RPMI8226 (cell line): ENCODE measurements at places on chromosomes 4 and X.

- no peak for DNase-seq
These were observed 671 bp upstream of the FHIP1A start for GRCh38 chr4:151408380-151408629.

GRCh38 chr4:3467601-3468031 is 4.5 kb downstream of the DOK7 start:
- no peak for DNase-seq

- no peak for DNase-seq
These were observed 958 bp upstream of the UGT2B7 start for GRCh38 chr4:69095301-69095731.

GRCh38 chrX:38627683-38628082 is 66.3 kb downstream of the TSPAN7 start:
- DNase-seq, result peak; percentile 58

DNA sequence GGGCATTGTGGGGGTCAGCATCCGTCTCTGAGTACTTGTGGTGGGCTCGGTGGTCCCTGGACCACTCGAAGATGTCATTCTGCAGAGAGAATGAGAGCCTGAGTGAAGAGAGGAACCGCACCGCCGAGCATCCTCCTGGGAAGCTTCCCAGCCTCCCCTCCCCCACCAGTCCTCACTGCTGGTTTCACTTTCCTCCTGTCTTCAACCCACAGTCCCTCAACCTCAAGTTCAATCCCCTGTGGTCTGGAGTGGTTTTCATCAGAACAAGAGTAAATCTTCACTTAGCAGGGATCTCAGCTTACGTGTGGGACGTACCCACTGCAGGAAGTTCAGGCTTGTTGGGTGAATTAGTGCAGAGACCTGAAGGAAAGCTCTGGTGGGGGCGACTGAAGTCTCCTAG is 117.8 kb downstream of the SCD5 start:
- no peak for DNase-seq

DNA sequence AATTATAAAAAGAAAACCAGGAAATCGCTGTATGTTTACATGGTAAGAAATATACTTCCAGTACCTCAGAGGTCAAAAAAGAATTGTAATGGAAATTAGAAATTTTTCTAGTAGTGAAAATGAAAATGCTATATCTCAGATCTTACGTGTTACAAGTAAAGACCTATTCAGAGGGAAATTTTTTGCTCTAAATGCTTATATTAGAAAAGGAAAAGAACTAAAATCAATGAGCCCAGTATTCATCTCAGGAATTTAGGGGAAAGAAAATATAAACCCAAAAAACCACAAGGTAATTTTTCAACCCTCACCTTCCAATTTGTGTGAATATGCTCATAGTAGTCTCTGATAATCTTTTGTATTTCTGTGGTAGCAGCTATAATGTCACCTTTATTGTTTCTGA is 145.6 kb downstream of the RAP1GDS1 start:
- no peak for DNase-seq

DNA sequence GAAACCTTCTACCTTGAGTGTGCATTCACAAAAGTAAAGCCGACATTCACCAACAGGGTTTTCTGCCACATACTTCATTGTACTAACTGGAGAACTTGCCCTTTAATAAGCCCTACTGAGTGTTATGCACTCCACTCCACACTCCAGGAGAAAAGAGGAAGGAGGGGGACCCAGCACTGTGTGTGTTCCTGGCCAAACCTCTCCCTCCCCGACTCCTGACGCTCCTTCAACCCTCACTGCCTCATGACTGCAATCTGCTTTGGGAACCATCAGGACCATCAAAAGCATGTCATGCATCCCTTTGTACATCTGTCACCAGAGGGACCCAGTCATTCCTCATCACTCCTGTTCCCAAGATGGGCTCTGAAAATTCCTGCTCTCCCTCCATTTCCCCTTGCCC is 143.7 kb downstream of the RASL11B start:
- no peak for DNase-seq

GRCh38 chr4:108520807-108521206 is 99.6 kb upstream of the RPL34 start:
- no peak for DNase-seq

GRCh38 chr4:158929939-158930638 is 161.3 kb downstream of the FNIP2 start:
- DNase-seq, result peak; percentile 4

GRCh38 chr4:109739547-109739946 is 9.7 kb upstream of the PLA2G12A start:
- DNase-seq, result no peak

DNA sequence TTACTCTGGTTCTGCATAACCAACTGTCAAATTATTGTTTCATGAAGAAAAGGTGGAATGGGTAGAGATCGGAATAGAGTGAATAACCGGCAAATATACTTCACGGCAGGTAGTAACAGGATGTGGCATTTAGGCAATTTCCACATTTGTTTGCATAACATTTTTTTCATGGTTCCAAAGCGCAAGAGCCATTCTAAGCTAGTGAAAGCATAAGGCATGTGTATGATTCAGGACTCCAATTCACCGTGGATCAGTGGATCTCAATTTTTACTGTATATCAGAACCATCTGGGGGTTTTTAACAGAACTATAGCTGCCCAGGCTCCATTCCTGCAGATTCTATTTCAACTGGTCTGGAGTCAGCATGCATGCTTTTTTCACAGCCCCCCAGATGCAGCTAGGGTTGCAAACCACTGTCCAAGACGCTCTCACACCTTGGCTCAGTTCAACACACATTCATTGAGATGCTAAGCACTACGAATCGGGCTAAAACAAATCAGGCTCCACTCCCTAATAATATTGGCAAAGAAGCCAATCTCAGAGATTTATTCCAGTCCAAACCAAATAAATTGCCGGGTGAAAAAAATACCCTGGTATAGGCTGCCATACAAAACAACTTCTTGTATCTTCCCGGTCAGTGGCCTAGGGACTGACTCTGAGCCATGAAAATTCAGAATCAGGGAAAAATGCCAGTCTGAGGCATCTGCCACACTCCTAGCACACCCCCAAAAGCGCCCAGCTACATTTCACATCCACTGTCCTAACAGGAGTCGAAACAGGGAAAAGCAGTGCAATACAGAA is 30.0 kb downstream of the AFAP1 start:
- DNase-seq, result no peak

- no peak for DNase-seq
These were observed 240.1 kb upstream of the NOCT start for GRCh38 chr4:138775489-138775888.

- DNase-seq, result no peak
These were observed 17.1 kb downstream of the MGST2 start for GRCh38 chr4:139682741-139683151.

DNA sequence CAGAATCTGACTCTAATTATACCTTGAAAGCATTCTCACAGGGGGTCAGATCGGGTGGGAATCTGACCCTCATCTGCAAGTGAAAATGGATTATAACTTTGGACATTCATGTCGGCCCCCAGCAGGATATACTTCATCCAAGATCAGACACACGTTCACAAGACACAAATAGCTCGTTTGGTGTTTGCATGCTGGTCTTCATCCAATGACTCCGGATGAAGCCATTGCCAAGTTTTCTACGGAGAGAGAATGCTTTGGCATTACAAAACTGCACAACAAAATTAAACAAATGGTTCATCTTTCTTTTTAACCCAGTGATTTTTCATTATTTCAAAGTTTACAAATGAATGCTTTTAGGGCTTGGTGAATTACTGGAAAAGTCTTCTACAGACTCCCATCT is 105.5 kb downstream of the MID1 start:
- no peak for DNase-seq

DNA sequence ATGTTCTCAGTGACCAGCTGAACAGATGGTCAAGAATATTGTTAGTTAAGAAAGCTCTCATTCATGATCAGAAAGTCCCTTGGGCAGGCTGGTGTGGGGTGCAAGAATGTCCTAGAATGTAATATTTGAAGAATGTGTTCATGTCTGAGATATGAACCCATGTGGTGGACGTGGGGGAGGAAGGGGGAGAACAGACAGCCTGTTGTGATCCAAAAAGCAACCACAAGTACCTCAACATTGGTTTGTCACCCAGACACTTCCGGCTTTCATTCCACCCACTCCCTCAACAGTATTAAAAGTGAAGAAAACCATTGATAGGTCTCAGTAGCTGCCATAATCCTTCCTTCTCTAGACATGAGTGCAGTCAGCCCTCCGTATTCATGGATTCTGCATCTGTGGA is 82.2 kb downstream of the MAML3 start:
- DNase-seq, result no peak

DNA sequence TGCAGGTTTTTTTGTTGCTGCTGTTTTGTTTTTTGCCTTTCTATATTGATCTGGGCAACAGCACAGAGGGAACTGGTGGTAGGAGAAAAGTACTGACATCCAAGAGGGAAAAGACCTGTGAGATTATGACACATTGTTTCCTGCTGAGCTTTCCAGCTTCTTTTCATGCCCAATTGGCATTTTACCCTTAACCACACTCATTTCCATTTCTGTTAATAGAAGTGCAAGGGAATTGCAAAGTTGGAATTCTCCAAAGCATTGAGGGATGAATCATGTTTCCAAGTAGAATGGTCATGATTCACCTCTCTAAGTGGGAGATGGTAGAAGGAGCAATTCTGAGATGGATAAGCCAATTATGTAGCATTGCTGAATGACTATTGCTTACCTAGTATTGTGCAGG is 161.5 kb downstream of the PPARGC1A start:
- no peak for DNase-seq

- no peak for DNase-seq
These were observed 442.7 kb downstream of the RPA4 start for GRCh38 chrX:97326456-97326855.

DNA sequence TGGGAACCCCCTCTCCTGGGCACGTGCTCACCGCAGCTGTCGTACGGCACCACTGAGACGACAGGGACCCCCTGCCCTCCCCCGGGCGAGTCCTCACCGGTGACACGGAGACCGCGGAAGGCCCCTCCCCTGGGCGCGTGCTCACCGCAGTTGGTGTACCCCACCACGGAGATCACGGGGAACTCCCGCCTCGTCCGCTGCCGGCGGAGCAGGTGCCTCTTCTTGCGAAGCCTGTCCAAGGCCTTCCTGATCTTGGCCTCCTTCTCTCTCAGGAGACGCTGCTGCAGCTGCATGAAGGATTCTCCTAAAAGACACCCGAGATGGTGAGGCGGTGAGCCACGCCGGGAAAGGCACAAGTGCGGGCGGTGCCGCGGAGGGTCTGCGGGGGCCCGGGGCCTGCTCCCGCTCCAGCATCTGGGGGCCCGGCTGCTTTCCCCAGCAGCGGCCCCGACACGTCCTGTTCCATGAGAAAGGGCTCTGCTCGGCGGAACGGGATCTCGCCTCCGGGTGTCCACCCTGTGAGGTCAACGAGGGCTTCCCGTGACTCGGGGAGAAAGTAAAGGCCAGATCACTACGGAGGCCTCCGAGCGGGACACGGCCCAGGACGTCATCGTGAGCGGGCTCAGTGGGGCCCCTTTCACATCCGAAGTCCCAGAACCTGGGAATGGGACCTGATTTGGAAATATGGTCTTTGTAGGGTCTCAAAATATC is 5.8 kb downstream of the GTPBP6 start:
- no peak for DNase-seq

- DNase-seq, result no peak
These were observed 75.9 kb upstream of the CITED1 start for GRCh38 chrX:72381439-72382201.

DNA sequence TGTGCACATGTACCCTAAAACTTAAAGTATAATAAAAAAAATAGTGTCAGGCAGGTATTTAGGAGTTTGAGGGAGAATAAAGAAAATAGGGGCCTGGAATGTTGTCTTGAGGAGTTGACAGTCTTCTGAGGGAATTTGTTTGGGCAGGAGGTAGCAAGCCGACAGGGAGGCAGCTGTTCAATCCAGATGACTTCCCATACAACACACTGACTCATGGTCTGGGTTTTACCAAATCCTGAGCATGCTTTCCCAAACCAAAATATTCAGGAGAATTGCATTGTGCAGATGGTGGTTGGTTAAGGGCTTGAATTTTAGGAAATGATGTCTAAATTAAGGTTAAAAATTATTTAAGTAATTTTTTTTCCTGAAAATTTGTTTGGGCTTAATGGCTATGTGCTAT is 430.0 kb downstream of the INPP4B start:
- no peak for DNase-seq

- no peak for DNase-seq
These were observed 62.0 kb downstream of the CCSER1 start for GRCh38 chr4:90189178-90189577.

DNA sequence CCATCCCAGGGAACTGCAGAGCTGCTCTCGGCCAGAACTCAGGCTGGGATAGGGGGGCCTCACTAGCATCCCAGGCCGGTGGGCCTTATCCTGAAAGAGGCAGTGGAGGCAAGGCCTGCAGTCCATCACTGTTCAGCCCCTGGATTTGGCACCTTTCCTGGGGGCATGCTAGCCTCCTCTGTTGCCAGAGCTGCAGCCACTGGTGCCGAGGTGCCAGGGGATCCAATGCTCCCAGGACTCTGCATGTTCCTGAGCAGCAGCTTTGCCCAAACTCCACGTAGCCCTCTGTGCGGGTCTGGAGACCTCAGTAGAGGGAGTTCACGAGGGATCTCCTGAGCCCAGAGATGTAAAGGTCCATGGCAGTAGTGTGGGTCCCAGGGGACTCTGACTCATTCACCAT is 551.7 kb upstream of the AMOT start:
- no peak for DNase-seq

DNA sequence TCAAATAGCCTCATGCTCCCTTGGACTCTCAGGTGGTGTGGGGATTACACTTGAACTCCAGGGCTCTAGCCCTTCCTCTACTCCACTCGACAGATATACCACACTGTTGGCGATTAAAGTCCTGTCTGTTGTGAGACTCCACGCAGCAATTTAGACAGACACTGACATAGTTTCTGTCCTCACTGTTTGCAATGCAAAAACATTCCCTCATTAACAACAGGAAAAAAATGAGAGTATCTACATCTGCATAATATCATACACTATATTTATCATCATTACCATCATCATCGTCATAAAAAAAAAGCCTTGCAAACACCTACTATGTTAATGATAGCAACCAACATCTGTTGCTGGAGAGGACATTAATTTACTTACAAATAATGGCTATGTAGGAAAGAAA is 132.4 kb downstream of the RASL11B start:
- no peak for DNase-seq

DNA sequence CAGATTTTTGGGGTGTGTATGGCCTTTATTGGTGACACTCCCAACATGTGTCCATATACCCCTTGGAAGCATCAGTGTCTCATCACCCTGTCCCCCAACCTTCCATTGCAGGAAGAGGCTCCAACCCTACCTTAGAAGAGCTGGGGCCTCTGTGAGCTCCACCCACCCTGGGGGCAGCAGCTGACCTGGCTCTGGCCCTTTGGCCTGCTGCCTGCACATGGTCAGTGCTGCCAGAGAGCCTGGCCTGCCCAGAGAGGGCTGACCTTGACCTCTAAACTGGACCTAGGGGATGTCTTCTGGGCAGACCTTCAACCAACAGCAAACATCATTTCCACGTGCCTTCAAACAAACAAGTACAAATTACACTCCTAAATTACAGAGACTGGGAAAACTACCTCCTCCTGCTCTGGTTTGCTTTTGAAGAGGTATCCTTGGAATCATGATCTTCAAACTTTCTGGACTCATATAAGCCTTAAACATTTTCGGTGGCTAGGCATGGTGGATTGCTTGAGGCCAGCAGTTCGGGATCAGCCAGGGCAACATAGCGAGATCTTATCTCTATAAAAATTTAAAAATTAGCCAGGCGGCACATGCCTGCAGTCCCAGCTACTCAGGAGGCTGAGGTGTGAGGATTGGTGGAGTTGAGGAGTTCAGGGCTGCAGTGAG is 27.3 kb upstream of the KIAA0232 start:
- DNase-seq, result no peak

- peak; percentile 62 for DNase-seq
These were observed 30.6 kb upstream of the NSUN7 start for GRCh38 chr4:40719008-40719623.

GRCh38 chr4:38562751-38563198 is 101.2 kb upstream of the KLF3 start:
- DNase-seq, result no peak
